ENCODE measurements at places on chromosomes 12 and 14.

GRCh38 chr14:95675486-95675885, 10.7 kb upstream of the TCL1B start:
- no peak for DNase-seq

- DNase-seq, result no peak
These were observed 113.2 kb upstream of the FLRT2 start for GRCh38 chr14:85416771-85417170.

DNA sequence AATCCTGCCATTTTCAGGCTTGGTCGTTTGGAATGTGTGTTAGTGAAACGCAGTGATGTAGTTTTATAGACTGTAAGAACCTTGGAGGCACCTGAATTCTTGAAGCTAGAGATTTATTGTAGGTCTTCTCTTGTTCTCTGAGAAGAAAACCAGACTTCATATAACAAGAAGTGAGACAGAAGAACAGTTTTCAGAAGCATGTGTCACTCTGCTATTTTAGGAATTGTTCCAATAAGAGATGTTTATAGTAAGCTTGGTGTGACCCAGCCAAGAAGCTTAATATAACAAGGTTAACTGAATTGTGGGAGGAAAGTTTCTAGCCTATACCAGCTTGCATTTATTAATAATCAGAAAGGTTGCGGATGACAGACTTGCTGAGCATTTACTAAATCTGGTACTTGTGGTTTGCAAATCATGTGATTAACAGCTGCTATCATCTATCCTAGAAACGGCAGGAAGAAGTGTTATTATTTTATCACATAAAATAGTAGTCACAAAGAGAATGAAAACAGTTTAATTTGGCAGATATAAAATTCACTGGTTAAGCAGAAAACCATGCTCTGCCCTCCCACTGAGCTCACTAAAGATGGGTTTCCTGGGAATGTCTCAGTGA, 49.2 kb upstream of the BCAT1 start:
- DNase-seq, result no peak

GRCh38 chr12:91007531-91008290, 2.9 kb upstream of the EPYC start:
- DNase-seq, result no peak

DNA sequence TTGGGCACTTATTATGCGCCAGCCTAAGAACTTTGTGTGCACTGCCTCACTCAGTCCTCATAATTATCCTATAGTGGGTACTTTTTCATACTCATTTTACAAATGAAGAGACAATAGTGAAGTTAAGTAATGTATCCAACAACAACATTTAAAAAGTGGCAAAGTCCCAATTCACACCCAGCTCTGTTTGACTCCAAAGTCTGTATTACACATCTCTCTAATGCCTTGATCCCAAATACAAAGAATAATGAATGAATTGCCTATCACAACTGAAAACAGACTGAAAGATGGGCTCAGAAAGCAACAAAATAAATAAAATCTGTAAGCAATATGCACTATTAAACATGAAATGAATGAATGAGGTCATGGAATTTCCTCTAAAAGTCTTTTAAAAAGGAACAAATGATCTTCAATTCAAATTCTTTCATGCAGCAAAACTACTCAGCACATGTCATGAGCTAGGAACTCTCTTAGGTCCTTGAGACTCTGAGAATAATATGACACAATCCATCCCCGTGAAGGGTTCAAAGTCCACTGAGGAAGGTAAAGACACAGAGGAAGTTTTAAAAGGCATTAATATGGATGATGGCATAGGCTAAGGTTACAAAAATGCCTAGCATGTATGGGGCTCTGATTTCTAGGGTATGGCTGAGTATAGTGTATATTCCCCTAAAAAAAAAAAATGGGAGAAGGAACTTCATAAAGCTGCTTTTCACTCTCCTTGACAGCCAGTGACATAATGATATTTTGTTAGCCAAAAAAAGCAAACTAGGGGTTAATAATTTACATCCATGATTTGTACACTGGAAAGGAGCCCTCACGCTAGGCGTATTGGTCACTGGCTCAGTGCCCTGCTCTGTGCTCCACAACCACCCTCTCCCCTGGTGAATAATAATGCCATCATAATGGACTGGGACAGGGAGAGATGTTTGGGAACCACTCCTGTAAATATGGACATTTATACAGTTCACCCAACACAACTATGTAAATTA, 103.4 kb downstream of the SLC2A13 start:
- DNase-seq, result no peak

DNA sequence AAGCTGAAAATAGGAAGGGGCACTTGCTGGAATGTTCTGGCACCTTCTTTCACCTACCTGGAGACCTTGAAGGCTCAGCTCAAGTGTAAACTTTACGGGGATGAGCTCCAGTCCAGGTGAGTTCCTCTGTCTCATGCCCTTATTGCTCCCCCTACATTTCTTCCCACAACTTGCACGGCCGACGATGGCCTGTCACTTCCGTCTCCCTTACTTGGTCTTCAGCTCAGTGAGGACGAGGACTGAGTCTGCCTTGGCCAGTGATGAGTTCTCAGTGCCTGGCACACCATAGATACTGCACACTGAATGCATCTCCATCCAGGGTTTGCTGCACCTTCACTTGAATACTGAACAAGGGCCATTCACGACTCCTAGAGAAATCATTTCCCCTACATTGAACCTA, 21.4 kb downstream of the ADGRD1 start:
- no peak for DNase-seq

GRCh38 chr14:33777681-33778080, 173.2 kb downstream of the EGLN3 start:
- no peak for DNase-seq

GRCh38 chr12:46084666-46085631, 94.6 kb upstream of the SCAF11 start:
- no peak for DNase-seq

GRCh38 chr12:51188359-51189051, 15.6 kb upstream of the TFCP2 start:
- DNase-seq, result no peak

DNA sequence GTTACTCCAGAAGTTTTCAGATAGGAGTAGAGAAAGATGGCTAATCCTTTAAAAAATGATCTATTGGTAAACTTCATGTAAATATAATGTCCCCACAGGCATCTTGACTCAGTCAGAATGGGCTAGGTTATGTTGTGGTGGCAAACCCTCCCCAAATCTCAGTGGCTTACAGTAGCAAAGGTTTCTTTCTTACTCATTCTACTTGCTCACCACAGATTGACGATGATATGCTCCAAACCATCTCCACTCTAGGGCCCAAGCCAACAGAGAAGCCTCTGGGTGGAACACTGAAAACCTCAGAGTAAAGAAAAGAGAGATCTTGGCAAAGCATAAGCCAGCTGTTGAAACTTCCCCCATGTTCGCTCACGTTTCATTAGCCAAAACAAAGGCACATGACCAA, 146.4 kb downstream of the EMP1 start:
- DNase-seq, result no peak

GRCh38 chr12:34290381-34290995, 268.2 kb downstream of the ALG10 start:
- DNase-seq, result peak; percentile 6

DNA sequence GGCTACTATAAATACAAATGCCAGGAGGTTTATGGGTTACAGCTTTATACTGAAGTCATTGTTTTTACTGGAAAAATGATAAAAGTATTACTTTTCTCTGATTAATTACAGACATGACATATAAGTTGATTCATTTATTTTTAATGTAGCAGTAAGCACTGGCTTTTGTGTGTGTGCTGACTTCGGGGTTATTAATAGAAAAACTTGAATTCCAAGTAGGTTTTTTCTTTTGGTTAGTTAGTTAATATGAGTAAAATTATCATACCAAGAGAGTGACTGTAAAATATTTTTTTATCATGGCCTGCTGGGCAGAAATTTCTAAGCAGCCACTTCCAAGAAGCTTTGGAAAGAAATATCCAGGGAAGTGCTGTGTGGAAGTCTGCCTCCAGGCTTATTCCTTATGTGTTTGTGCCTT, 56.4 kb downstream of the IFT81 start:
- no peak for DNase-seq

- no peak for DNase-seq
These were observed 13.1 kb downstream of the P2RX2 start for GRCh38 chr12:132631666-132632065.

GRCh38 chr12:68560851-68561422, 49.8 kb upstream of the RAP1B start:
- DNase-seq, result no peak

DNA sequence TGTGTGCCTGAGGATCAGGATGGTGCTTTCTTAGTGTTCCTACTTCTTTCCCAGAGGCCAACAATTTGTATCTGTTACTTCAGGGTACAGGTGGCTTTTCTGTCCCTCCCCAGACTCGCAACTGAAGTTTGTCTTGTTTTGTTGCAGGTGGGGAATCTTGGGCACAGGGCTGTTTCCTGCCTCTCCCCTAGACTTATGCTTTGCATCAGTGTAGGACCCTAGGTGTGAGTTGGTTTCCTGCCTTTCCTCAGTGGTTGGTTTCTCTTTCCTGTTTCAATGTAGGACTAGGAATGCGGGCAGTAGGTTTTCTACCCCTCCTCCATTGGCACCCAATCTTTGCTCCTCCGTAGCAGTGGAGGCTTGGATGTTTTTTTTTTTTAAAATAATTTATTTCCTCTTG, 87.0 kb downstream of the TRMT5 start:
- no peak for DNase-seq

GRCh38 chr12:91413581-91414546, 231.2 kb upstream of the DCN start:
- no peak for DNase-seq

DNA sequence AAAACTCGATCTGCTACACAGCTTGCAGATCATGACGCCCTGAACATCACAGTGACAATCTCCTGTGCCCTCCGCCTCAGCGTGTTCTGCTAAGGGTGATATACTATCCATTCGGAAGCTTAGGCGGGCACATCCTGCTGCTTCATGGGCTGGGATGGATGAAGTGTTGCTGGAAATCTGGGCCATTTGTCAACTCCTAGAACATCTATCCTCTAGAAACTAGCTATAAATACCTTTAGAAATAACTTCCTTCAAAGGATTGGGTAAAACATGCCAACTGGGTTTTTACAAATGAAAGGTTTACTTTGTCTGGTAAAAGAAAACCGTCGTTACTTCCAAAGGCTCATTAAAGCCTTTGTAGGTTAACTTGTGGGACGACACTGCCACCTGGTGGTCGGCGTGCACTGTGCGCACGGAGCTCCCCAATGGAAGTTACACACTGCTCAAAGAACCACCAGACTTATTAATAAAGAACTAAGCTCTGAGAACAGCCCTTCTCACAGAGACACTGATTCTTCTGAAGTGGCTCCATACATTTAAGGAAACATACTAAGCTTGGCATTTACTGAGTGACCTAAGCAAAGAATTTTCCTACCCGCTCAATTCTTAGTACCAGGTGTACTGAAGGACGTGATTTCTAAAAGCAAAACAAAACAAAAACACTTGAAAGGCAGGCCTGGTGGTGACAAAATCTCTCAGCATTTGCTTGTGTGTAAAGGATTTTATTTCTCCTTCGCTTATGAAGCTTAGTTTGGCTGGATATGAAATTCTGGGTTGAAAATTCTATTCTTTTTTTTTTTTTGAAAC, 21.6 kb upstream of the CACNA2D4 start:
- peak; percentile 86 for DNase-seq

- no peak for DNase-seq
These were observed 331.4 kb downstream of the MED13L start for GRCh38 chr12:115946092-115946491.

DNA sequence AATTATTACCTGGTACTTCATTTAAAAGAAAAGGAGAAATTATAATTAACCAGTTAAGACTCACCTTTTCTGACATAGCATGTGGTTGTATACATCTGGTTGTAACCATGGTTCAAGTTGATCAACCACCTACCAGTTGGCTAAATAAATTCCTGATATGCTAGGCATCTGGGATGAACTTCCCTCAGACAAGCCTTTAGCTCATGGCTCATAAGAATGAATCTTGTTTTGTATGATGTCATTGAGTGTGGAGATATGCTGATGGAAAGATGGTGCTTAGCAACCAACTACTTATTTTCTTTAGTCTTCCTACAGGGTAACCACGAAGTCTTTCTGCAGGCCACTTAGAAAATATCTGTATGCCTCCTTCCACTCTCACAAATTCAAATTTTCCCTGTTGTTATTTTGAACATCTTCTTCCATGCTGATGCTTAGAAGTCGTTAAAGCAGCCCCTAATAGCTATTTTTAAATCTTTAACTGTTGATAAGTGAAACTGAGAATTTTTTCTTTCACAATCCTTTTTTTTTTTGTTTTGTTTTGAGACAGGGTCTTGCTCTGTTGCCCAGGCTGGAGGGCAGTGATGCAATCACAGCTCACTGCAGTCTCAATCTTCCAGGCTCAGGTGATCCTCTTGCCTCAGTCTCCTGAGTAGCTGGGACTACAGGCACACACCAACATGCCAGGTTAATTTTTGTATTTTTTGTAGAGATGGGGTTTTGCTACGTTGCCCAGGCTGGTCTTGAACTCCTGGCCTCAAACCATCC, 51.9 kb upstream of the PTHLH start:
- DNase-seq, result no peak

DNA sequence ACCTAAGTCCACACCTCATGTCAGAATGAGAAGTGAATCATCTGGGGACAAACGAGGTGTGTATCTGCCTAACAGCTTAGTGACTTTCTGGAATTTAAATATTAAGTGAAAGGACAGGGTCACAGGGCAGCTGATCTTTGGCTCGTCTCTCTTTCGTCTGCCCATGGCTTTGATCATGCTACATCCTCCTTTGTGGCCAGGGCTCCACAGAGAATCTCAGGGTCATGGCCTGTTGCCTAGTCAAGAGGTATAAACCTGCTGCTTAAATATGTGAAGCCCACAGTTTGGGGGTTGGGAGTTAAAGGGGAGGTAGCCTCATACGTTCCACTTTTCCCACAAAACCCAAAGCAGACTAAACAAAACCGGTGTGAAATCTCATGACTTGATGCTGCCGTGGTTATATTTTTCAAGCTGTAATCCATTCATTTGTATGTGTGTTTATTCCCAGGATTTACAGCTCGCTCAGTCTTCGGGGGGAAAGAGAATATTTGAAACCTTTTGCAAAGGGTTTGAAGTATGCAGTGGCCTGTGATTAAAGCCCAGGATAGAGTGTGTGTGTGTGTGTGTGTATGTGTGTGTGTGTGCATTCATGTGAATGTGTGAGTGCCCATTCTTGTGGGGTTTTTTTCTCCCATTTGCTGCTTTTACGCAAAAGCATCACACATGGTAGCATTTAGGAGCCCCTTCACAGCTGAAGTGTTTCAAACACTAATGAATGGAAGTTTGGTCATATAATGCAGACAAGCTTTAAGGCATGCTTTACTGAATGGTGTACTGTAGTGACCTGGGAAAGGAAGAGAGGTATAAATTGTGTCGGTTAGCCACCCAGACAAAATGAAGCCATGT, 137.1 kb downstream of the HMGA2 start:
- DNase-seq, result no peak
